ENCODE measurements at places on chromosomes 16 and 17.

- no peak for DNase-seq
Observed at GRCh38 chr17:34714475-34715410, 135.4 kb downstream of the TMEM132E start.

GRCh38 chr16:83627996-83628395 is 179.8 kb upstream of the HSBP1 start:
- no peak for DNase-seq

- no peak for DNase-seq
Observed at GRCh38 chr16:30951193-30951592, 2.3 kb downstream of the ORAI3 start.

- DNase-seq = no peak
Observed at GRCh38 chr16:50721549-50722404, 20.1 kb upstream of the CYLD start.

DNA sequence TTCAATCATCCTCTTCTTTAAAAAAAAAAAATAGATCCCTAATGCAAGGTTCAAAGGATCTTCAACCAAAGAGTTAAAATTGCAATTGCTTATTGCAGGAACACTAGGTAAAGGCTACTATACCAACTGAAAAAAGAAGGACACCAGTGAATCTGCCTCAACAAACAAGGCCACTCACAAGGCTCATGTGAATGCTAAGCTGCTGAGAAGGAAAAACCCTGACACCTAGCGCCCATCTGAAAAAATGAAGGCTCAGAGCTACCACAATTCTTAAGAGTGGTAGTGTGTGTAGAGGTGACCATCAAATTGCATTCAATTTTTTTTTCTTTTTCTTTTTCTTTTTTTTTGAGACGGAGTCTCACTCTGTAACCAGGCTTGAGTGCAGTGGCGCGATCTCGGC is 201.6 kb upstream of the C17orf78 start:
- no peak for DNase-seq

DNA sequence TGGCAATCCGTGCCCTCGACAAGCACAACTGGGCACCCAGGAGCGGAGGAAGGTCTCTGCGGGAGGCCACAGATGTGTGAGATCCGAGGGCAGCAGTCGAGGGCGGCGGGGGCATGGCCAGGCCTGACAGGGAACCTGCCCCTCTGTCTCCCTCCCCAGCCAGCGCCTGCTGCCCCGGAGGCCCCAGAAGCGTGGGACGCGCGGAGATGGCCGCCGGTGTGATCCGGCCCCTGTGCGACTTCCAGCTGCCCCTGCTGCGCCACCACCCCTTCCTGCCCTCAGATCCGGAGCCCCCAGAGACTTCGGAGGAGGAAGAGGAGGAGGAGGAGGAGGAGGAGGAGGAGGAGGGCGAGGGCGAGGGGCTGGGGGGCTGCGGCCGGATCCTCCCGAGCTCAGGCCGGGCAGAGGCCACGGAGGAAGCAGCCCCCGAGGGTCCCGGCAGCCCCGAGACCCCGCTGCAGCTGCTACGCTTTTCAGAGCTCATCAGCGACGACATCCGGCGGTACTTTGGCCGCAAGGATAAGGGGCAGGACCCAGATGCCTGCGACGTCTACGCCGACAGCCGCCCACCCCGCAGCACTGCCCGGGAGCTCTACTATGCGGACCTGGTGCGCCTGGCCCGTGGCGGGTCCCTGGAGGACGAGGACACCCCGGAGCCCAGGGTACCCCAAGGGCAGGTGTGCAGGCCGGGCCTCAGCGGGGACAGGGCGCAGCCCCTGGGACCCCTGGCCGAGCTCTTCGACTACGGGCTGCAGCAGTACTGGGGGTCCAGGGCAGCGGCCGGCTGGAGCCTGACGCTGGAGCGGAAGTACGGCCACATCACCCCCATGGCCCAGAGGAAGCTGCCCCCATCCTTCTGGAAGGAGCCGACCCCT is 1.7 kb downstream of the PERCC1 start:
- no peak for DNase-seq

GRCh38 chr17:72713701-72714100 is 378.8 kb downstream of the SLC39A11 start:
- no peak for DNase-seq

GRCh38 chr16:87930456-87930855 is 5.9 kb downstream of the CA5A start:
- DNase-seq = no peak
